CD4-positive, alpha-beta T cell treated with Interleukin-15 for 1 hour (primary cell): ENCODE measurements at places on chromosomes 2 and 18.

DNA sequence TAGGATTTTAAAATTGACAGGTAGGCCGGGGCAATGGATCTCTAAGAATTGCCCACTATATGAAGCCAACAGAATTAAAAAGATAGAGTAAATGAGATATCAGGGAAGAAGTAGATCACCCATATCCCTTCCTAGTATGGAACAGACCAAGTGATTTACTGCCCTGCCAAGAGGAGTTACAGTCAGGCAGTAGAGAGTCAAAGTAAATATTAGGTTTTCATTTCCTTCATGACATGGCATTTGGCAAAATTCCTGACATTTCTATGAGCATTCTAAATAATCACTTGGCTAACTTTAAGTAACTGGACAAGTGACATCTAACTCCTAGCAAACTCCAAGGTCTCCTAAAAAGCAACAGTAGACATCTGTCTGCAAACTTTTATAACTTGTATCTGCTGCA, 33.5 kb downstream of the GALNT5 start:
- no peak for DNase-seq

DNA sequence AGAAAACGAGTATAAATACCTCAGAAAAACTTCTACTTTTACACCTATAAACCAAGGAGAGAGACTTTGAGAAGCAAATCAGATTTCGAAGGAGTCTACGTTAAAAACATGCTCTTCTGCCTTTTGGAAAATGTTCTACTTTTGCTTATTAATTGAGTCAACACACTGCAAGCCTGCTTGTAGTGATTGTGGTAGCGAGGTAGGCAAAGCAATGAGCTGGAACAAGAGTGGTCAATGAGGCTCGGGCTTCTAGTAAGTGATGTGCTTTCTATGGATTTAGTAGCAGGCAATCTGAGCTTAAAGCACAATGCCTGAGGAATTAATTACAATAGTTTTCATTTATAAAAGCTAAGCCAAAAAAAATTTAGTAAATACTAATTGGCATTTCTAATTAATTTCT, 103.4 kb upstream of the TFCP2L1 start:
- DNase-seq, result no peak

GRCh38 chr18:75003039-75003438, 205.9 kb downstream of the PTGR3 start:
- DNase-seq, result no peak

GRCh38 chr2:6079405-6079804, 387.2 kb downstream of the SOX11 start:
- DNase-seq, result no peak

- DNase-seq, result no peak
Observed at GRCh38 chr18:48667276-48668254, 128.7 kb downstream of the CTIF start.

- DNase-seq, result no peak
Observed at GRCh38 chr2:196719110-196719872, 79.8 kb downstream of the CCDC150 start.

GRCh38 chr2:20148426-20148922, 76.5 kb downstream of the SDC1 start:
- no peak for DNase-seq

DNA sequence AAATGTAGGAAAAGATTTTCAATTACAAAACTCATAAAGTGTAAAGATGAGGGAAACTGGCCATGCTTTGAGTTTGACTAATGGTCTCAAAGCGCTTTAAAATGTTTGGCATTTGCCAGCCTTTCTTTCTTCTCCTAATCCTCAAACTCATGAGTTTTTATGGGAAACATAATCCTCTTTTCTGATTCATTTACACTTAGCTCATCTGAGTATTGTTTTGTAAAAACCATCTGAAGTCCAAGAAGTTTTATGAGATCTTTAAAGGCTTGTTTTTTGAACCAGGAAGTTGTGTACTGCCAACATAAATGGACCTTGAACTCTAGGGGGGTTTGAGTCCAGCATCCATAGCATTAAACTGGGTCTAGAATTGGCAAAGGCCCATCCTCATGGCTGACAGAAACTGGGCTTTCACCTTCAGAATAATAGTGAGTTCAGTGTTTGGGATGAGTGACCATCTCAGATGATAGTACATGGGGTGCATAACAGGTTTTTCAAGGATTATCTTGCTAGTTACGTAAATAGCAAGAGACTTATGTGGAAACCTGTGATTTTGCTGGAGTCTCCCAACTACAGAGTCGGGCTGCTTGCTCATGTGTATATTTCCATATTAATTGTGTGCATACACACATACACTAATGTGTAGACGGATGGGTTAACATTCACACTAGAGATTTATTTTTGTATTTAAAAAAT, 3.8 kb upstream of the LTBP1 start:
- DNase-seq, result no peak

GRCh38 chr2:164436131-164436530, 185.2 kb downstream of the GRB14 start:
- DNase-seq, result no peak

- no peak for DNase-seq
Observed at GRCh38 chr2:239394346-239394945, 6.4 kb downstream of the HDAC4 start.

- DNase-seq, result no peak
Observed at GRCh38 chr2:121838551-121838950, 83.1 kb downstream of the TSN start.
